Occipital lobe (tissue), 3 donors: ENCODE measurements at places on chromosomes 5 and 9. TPM values are rescaled to one million over a fixed set of nuclear protein-coding genes. Genes with fewer than 3 reads are reported as not detected.

Gene ZDHHC11
- total RNA-seq, result 7.2 TPM

Gene PCDHB13
- 9.2 TPM for total RNA-seq

Gene ATOSB
- 11.4 TPM for total RNA-seq

Gene ARID3C
- total RNA-seq, result not detected

Gene EDIL3
- 78.0 TPM for total RNA-seq

Gene PCDHA10
- 20.3 TPM for total RNA-seq

Gene TSSK1B
- total RNA-seq, result 0.16 TPM

DNA sequence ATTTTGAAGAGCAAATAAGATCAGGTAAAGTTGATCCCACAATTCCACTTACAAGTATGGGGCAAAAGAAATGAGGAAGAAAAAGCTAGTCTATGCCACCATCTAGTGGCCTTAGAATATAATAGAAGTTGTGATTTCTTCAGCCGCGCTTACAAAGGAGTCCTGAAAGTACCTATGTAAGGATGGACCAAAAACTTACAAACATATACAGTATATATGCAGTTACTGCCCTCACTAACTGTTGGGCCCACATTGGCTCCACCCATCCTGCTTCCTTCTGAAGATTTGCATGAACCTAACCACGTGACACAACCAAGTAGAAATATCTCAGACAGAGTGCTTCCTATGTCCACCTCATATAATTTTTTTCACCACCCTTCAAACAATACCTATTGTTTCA is 11.7 kb upstream of the OR13D1 start:
- no peak for DNase-seq

GRCh38 chr5:33400675-33401074 is 40.1 kb upstream of the TARS1 start:
- no peak for DNase-seq

DNA sequence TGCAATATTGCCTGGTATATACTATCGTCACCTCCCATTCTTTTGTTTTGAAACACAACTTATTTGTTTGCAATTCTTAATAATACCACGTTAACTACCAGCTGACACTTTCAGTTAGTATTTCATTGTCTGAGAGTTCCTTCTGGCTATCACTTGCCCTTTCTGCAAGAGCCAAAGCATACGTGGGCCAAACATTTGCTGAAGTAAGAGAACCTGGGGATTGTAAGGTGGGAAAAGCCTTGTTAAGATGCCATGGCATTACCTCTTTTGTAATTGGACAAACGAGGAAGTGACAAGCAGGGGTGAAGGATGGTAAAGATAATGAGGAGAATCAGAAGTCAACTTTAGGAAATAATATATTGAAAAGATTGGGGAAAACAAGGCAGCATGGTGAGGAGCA is 47.7 kb downstream of the FYB1 start:
- no peak for DNase-seq

- no peak for DNase-seq
Observed at GRCh38 chr9:89418882-89419640, 78.9 kb downstream of the SEMA4D start.

- no peak for DNase-seq
Observed at GRCh38 chr9:114448706-114449105, 56.6 kb downstream of the WHRN start.

DNA sequence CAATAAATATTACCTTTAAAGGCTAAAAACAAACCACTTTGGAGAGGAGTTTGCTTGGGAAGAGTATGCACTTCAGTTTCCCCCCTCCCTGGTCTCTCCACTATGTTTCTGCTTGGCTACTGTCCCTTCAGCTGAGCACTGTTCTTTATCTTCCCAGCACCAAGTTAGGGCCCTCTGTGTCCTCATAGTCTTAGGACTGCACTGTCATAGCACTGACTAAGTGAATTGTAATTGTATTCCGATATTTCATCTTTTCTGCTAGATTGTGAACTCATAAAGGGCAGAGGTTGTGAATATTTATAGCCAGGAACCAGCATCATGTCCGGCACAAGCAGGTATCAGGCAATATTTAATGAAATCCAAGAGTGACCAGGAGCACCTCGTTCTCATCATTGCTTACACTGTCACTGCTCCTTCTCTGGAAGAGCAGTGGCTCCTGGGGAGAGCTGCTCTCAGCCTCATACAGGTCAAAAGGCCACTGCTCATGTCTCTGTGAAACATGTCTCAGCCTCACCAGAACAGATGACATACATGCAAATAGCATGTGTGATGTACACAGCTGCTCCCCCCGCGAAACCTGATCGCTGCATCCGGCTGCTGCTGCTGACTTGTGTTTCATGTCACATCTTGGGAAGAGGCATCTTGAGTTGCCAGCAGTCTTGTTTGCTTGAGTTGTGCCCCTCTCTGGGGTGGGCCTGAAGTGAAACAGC is 279.7 kb upstream of the MSX2 start:
- DNase-seq, result no peak
